Progenitor cell of endocrine pancreas (in vitro differentiated cells): ENCODE measurements at places on chromosomes 2 and 18. TPM values are rescaled to one million over a fixed set of nuclear protein-coding genes. Genes with fewer than 3 reads are reported as not detected.

GRCh38 chr2:200380091-200380561, 73.6 kb downstream of the SPATS2L start:
- DNase-seq, result no peak

- no peak for DNase-seq
Measured at GRCh38 chr2:234292205-234292961, 204.5 kb downstream of the ARL4C start.

GRCh38 chr2:236744281-236744705, 174.7 kb downstream of the ACKR3 start:
- no peak for DNase-seq

DNA sequence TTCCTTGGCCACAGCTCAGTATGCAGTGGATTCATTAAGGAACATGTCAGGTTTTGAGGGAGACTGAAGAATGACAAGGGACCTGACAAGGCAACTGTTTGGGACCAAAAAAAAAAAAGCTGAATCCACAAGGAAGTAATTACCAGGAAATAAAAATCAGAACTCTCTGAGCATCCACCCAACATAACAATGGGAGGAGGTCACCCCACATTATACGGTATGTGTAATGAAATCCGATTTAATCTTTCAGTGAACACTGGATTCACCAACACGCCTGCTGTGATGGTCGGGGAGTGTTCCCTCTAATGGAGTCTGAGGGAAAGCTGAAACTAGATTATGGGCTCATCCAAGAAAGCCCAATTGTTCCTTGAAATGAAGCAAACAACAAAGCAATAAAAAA, 329.3 kb downstream of the ETAA1 start:
- DNase-seq, result no peak

GRCh38 chr2:124001696-124002430, 23.2 kb upstream of the CNTNAP5 start:
- no peak for DNase-seq

DNA sequence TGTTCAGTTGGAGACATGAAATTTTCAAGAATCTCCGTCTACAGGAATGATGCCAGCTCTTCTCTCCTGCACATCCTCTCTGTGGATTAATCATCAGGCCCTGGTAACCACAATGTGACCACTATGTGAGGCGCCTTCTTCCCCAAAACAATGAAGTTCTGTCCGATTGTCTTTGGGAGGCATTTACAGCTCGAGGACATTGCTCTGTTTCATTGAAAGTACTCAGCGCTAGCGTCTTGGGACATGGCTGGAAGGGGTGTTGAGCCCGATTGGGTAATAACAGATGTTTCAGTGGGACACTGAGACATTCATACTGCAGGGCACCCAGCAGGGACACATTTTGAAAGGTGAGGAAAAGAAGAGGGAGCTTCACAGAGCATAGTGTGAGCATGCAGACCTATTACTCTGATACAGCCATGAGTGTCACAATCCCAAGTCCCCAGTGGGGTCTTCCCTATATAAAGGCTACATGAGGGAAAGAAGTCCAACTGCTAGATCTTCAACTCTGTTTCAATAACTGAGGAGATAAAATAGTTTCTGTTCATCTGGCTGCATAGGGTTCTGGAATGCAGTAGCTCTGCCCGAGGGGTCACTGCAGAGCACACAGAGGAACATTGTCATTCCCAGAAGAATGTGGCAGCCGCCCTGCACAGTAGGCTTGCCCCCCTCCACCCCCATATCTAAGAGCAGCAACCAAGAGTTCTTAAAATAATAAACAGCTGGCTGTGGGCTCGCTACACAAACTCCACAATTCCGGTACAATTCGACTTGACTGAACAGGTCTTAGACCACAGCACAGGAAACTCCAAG, 237.3 kb downstream of the OSR1 start:
- DNase-seq, result no peak

DNA sequence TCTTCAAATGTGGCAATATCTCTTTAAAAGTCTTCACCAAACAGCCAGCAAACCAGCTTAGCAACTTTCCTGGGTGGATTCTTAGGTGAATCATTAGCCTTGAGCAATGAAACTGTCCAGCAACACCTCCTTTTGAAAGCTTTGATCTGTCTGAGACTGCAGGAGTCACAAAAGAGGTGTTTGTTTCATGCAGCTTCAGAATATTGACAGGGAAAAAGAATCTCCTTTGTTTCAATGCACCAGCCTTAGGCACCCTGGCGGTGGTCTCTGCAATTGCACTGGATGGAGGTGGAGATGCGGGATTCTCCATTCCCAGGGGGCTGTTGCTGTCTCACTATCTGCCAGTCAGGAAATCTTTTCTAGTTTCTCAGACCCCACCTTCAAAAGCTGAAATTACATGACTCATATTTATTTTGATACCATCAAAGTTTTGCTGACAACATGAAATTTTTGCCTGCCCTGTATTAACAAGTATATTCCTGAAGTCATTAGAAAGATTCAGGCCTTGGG, 76.0 kb upstream of the DSG1 start:
- DNase-seq, result peak; percentile 58

DNA sequence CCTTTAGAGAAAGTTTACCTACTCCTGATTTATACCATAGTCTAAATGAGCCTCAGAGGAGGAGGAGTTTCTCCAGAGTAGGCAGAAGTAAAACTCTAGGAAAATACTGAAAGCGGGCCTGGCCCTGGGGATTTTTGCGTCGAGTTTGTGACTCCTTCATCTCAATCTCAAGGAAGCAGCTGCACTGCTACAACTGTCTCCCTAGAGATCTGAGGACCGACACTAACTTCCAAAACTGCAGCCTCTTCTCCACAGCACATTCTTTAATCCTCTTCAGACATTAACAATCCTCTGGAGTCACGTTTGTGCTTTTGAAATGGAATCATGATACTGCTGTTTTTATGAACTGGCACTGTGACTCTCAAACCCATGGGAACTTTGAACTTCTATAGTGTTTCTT, 281.4 kb downstream of the KCNS3 start:
- no peak for DNase-seq

- DNase-seq, result no peak
Measured at GRCh38 chr18:55641486-55641885, 53.5 kb upstream of the TCF4 start.

GRCh38 chr2:122422384-122422991, 667.0 kb downstream of the TSN start:
- no peak for DNase-seq

DNA sequence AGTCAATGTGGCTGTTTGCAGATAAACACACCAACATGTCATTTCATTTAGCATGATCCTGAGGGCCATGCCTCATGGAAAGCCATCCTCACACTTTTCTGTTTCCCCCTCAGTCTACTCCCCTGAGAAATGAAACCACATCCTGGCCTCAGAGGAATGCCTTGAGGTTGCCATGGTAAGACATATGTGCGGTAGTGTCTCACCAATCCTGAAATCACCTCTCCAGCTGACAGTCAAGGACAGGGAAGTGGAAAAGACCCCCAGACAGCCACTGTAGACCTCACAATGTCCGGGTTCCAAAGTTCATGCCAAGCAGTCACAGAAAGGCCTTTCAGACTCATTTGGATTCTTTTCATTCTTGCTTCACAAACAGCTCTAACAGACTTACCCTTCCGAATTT, 175.2 kb upstream of the PKDCC start:
- DNase-seq, result no peak

- DNase-seq, result no peak
Measured at GRCh38 chr18:75638223-75638775, 210.8 kb upstream of the SMIM21 start.

GRCh38 chr2:168529054-168529833, 73.2 kb downstream of the CERS6 start:
- no peak for DNase-seq

DNA sequence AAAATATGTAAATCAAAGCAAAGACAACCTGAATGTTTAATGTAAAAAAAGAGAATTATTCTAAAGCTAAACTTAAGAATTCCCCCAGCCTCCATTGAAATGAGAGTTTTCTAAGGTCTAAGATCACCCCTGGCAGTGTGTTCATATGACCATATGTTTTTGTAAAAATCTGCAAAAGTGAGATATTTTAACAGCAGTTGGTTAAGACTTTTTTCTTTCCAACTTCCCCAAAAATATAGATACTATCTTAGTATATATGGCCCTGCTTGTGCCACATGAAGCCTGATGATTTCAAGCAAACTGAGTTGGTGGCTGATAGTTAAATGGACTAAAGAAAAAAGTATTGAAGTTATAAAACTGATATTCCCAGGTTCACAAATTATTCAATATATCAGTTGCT, 35.4 kb downstream of the ZNF804A start:
- DNase-seq, result no peak

- DNase-seq, result no peak
Measured at GRCh38 chr2:128769457-128770142, 450.9 kb upstream of the HS6ST1 start.

- DNase-seq, result no peak
Measured at GRCh38 chr18:34358923-34359322, 134.2 kb upstream of the NOL4 start.

DNA sequence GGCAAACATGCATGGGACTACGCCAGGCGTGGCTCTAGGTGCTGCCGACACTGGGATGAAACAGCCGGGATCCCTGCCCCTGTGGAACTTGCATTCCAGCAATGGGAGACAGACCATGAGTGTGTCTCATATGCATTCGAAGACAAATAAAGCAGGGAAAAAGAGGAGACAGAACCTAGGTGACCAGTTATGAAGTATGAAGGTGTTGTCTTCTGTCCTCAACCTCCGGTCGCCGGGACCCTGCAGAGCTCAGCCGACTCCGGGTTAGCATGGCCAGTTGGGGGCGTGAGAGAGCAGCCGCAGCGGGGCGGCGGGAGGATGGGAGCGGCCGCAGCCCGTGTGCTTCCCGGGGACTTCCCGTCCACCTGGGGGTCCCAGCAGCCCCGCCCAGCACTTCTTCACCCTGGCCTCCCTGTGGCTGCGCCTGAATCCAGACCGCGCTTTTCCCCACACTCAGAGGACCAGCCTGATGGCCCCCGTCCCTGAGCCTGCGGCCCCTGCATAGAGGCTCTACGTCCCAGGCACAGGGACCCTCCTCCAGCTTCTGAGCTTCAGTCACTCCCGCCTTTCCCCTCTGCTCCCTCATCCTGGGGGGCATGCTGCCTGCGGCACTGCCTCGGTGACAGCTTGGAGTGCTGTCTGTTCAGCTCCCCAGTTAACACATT, 11.4 kb downstream of the ID2 start:
- DNase-seq, result no peak

DNA sequence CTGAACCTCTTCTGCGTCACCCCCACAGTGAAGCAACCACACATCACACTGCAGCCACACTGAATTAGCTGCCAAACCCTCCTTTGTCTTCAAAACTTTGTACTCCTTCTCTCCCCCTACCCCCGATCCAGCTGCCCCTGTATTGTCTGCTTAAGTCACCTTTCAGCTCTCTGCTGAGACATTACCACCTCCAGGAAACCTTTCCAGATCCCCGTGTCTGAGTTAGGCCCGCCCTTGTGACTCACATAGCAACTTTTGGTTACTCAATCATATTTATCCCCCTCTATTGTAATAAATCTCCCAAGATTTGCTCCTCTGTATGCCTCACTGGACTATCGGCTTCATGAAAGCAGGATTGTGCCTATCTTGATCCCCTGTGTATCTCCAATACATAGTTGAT, 82.8 kb upstream of the CDCA7 start:
- no peak for DNase-seq

GRCh38 chr2:139122711-139123158, 342.5 kb upstream of the NXPH2 start:
- no peak for DNase-seq

DNA sequence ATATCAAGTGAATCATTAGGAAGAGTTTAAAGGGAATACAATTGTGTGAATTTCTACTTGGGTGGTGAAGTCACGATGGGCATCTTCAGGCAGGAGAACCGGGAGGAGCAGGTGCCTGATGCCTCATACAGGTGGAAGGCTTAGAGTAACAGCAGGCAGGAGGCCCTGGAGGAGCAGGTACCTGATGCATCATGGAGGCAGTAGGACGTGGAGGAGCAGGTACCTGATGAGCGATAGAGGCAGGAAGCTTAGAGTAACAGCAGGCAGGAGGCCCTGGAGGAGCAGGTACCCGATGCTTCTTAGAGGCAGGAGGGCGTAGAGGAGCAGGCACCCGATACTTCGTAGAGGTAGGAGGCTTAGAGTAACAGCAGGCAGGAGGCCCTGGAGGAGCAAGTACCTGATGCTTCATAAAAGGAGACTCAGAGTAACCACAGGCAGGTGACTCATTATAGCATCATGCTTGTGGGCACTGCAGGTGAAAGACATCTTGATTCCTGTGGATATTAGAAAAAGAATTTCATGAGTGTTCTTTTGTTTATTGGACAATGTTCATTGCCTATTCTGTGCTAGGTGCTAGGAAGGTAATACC, 133.9 kb downstream of the ATP9B start:
- DNase-seq, result no peak

GRCh38 chr2:236550701-236551465, 18.7 kb upstream of the ACKR3 start:
- DNase-seq, result no peak

DNA sequence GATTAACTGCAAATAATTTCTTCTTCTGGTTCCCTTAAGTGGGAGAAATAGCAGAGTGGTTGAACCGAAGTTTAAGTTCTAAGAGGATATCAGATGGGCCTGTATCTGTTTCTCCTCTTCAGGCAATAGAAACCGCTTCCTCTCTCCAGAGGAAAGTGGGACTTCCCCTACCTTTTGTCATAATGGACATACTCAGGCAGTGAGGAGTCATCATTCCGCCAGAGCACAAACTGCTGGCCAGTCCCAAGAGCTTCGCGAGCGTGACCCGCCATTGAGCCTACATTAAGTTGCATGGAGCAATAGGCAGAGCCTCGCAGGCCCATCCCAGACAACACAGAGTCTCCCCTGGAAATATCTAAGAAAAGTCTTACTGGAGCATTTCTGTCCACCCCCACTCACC, 158.9 kb downstream of the LDLRAD4 start:
- DNase-seq, result no peak

GRCh38 chr2:104889291-104889959, 35.5 kb downstream of the POU3F3 start:
- DNase-seq, result no peak

DNA sequence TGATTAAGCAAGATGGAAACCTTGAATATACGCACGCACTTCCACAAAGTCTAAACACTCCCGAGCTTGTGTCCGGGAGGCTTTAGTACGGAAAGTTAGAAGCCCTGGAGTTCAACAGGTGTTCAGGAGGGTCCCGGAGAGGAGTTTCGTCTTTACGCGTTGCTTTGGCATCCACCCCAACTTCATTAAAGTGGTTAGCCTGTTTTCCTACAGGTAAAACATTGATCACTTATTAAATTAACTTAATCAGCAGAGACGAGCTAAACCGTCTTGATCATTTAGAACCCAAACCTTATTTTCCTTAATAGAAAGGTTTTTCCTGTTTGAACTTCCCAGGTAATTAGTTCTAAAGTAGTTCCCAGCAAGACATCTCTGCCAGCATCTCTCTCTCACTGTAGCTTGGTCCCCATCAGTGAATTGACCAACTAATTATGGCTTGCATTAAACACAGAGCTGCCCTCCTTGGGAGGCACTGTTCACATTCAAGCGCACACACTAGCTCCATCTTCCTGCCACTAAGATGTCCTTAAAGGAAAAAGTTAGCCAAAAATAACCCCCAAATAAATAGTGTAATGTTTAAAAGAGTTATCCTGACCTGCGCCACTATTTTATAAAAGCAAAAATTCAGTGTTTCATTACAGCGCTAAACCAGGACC, 1.4 kb downstream of the NPAS2 start:
- no peak for DNase-seq

The SPP2 gene
- total RNA-seq, result not detected in 2 replicates

The AMER3 gene
- total RNA-seq, result 6.4 and 7.0 TPM in 2 replicates

The GTF2A1L gene
- not detected in 2 replicates for total RNA-seq

The GAD1 gene
- 0.27 and 0.43 TPM in 2 replicates for total RNA-seq

The GRHL1 gene
- 13.4 and 14.4 TPM in 2 replicates for total RNA-seq

The HOXD12 gene
- not detected in 2 replicates for total RNA-seq

The SRBD1 gene
- 13.8 and 17.0 TPM in 2 replicates for total RNA-seq

The COLEC11 gene
- total RNA-seq, result not detected in 2 replicates

The PSD4 gene
- total RNA-seq, result 27.1 and 30.7 TPM in 2 replicates

The ARHGAP15 gene
- not detected in 2 replicates for total RNA-seq

The THAP4 gene
- total RNA-seq, result 55.8 and 61.0 TPM in 2 replicates

The CNGA3 gene
- 5.3 and 5.5 TPM in 2 replicates for total RNA-seq
